H1 (cell line): ENCODE measurements at places on chromosomes 12 and 14. TPM values are rescaled to one million over a fixed set of nuclear protein-coding genes. Genes with fewer than 3 reads are reported as not detected.

DNA sequence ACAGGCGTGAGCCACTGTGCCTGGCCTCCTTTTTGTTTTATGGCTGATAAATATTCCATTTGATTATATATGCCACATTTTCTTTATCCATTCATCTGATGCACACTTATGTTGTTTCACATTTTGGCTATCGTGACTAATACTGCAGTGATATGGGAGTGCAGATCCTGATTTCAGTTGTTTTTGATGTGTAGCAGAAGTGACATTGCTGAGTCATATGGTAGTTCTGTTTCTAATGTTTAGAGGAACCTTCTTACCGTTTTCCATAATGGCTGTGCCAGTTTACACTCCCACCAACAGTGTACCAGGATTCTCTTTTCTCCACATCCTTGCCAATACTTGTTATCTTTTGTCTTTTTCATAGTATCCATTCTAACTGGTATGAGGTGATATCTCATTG lies 235.9 kb downstream of the ERC1 start:
- DNase-seq = no peak

- no peak for DNase-seq
Observed at GRCh38 chr12:20272801-20273200, 95.5 kb upstream of the PDE3A start.

DNA sequence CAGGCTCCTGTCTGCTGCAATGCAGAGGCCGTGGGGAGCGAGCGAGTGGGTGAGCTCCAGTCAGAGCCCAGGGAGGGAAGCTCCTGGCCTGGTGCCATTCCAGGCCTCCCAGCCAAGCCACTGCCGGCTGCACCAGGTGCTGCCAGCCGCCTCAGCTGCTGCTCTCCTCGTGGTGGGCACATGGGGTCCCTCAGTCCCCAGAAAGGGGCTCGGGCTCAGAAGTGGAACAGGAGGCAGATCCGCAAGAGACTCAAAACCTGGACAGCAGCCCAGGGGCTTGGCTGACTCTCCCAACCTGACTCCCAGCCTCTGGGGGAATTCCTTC lies 2.4 kb downstream of the ABCB9 start:
- DNase-seq = no peak

GRCh38 chr12:92369636-92370035 lies 224.0 kb upstream of the BTG1 start:
- no peak for DNase-seq

DNA sequence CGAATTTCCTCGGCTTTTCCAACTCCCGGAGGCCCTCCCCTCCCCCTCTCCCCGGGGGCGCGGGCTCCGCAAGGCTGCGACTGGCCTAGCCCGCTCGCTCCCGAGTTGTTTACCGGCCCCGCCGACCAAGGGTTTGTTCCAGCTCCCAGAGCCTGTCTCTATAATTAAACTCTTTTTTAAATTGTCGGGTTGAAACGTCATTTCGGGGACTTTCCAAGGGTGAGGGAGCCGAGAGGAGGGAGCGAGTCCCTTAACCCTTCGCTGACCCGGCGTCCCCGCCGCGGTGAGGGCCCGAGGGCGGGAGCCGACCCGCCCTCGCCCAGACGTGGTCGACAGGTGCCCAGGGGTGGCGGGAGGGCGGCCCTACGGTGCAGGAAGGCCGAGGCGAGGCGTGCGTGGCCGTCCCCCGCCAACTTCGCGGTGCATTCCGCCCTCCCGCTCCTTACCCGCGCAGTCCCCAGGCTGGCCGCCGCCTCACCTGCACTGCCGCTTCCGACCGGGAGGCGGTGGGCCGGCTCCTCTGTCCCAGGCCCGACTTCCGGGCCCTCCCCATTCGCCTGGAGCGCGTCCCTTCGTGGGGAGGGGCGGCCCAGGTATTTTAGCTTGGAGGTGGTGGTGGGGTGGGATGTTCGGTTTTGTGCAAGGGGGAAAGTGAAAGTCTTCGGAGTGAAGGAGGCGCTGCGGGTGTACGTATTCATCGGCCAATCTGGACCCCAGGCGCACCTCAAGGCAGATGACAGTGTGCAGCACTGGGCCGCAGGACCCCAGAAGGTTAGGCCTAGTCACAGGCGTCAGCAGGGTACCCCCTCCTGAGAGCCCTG lies 2.9 kb upstream of the ZFP36L1 start:
- DNase-seq = peak; percentile 86

GRCh38 chr12:44873898-44874297 lies 2.2 kb downstream of the NELL2 start:
- DNase-seq = no peak

GRCh38 chr12:6899837-6900519 lies 4.6 kb upstream of the LRRC23 start:
- DNase-seq = no peak

DNA sequence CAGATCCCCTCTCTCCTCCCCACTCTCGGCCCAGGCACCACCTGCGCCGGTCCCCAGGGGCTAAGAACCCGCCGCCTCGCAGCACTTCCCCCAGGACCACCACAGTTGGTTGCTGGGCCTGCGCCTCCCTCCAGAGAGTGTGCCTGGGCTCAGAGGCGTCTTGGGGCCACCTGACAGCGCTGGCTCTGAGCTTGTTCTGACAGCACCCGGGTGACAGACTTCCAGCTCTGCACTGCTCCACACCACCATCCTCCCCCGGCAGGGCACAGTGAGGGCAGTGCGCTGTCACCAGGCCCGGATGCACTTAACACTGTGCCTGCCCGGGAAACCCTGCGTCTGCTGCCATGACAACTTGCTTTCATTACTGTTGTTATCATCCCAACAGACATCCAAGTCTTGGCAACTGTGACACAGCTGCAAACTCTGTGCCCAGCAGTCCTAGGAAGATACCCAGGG lies 6.6 kb downstream of the BRF1 start:
- no peak for DNase-seq

DNA sequence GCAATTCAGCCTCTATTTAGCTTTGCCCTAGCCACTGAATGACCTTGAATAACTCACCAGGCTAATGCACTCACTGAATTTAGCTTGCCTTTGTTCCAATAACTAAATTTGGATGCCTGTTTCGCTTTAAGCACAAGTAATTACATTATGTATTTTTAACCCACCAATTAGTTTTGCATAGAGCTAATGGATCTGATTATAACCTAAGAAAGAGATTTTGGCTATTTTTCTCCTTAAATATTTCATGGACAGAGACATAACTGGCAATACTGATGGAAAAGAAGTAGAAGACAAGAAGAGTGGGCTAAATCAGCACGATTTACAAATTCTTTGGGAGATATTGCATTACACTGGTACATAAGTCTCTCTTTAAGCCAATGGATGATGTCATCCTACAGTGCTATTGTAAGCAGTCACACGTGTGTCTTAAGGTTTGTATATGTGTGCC lies 85.7 kb downstream of the AKAP6 start:
- no peak for DNase-seq

GRCh38 chr12:15899282-15899870 lies 11.8 kb upstream of the DERA start:
- no peak for DNase-seq

DNA sequence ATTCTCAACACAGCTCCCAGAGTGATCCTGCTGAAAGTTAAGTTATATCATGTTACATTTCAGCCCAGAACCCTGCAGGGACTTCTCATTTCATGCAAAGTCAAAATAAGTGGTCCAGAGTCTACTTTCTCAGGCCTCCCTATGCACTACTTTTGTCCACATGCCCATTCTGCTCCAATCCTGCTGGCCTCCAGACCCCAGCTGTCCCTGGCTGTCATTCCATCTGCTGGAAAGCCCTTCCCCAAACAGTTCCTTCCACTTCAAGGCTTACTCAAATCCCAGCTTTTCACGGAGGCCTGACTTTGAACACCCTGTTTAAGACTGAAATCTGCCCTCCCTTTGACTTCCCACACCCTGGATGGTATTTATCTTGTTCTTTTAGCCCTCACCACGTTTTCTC lies 109.8 kb upstream of the DNM1L start:
- DNase-seq = no peak

DNA sequence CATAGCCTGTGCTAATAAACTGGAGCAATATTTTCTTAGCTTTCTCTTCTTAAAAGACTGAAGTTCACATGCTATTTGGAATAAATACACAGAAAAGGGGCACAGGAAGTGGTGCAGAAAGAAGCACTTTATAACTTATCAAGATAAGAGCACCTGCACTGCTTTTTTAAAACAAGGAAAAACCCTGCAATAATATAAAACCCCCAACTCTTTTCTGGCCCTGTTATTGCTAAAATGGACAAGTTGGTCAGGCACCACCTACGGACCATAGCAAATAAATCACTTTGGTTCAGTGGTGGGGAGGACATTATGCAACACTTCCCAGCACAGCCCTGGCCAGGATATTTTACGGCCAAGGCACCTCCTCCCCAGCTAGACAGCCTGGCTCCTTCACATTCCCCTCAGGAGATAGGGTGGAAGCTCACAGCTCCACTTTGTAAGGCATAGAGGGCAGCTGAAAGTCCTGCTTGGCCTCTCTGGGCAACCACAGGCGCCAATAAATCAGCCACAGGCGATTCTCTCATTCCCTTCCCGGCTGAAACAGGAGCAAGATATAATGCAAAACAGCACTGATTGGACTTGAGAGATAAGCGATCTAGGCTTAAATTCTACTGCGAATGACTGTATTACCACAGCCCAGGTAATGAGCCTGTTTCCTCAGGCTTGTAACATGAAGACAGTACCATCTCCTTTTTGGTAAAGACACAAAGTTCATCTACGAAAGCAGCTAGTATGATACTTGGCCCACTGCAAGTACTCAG lies 2.0 kb downstream of the ZBTB25 start:
- DNase-seq = no peak

- DNase-seq = no peak
Observed at GRCh38 chr12:76455582-76456345, 103.8 kb downstream of the OSBPL8 start.

DNA sequence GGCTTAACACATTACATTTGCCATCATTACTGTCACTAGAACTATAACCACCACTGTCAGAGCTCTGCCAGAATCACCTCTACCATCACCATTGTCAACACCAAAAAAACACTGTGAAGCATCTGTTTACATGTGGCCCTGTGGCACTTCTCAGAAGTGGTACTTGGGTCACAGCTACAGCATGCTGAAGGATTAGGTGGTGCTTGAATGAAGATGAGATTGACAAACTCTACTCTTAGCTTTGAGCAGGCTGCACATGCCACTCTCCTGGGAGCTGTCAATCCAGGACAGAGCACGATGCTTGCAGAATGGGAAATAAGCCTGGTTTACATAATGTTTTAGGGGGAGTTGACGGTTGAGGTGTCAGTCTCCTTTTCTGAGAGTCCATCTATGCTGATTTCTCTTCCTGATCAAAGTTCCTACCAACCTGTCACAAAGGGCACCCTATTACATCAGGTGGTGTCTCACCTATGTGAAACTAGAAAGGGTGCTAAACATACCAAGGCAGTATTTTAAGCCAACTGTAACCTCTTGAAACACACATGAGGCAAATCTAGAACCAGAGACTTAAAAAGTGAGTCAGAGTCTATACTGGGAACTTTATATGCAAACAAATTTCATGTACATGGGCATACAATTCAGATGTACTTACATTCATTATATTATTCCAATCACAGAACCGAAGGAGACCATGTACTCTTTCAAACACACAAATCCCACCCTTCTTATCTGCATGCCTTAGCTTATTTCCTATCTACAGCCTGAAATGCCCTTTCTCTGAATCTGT lies 258.7 kb downstream of the EMP1 start:
- no peak for DNase-seq

- DNase-seq = no peak
Observed at GRCh38 chr12:77644915-77645605, 185.6 kb upstream of the NAV3 start.

FAM186B gene
- 0.12 and 0.13 TPM in 2 replicates for polyA plus RNA-seq

KLRD1 gene
- polyA plus RNA-seq = under 0.01 and 0.02 TPM in 2 replicates

SERPINA5 gene
- 1.6 and 1.8 TPM in 2 replicates for polyA plus RNA-seq

MAP1LC3B2 gene
- 0.39 TPM in 2 replicates for polyA plus RNA-seq

EPYC gene
- polyA plus RNA-seq = not detected in 2 replicates

MANSC4 gene
- polyA plus RNA-seq = not detected in 2 replicates

PGAM5 gene
- 66.4 and 78.7 TPM in 2 replicates for polyA plus RNA-seq

SCNN1A gene
- polyA plus RNA-seq = 156 and 192 TPM in 2 replicates
